Placental pericyte (primary cell): ENCODE measurements at places on chromosomes 3 and 15. TPM values are rescaled to one million over a fixed set of nuclear protein-coding genes. Genes with fewer than 3 reads are reported as not detected.

Gene CMTM8
- not detected in 2 replicates for total RNA-seq

Gene DCLK3
- 0.14 TPM in 1 of 2 replicates, not detected in the other for total RNA-seq

Gene SRGAP3
- total RNA-seq: 0.43 and 6.1 TPM in 2 replicates

Gene CYP1A2
- not detected in 2 replicates for total RNA-seq

Gene ZDHHC23
- 0.72 and 1.1 TPM in 2 replicates for total RNA-seq

Gene MEX3B
- total RNA-seq: 2.4 and 9.6 TPM in 2 replicates

Gene STT3B
- 197 and 238 TPM in 2 replicates for total RNA-seq

Gene TTLL13
- total RNA-seq: not detected in 2 replicates

Gene UBAP1L
- 2.1 and 2.2 TPM in 2 replicates for total RNA-seq

Gene GOLGA8T
- not detected in 2 replicates for total RNA-seq

Gene PLSCR4
- total RNA-seq: 8.4 and 23.4 TPM in 2 replicates

Gene LIPC
- total RNA-seq: 0.29 and 0.88 TPM in 2 replicates

Gene ZNF80
- not detected in 2 replicates for total RNA-seq

Gene AADACL2
- total RNA-seq: not detected in 2 replicates

Gene ANKRD63
- total RNA-seq: not detected in 2 replicates

Gene PLAAT1
- not detected in 2 replicates for total RNA-seq

Gene RAP2B
- total RNA-seq: 21.2 and 28.3 TPM in 2 replicates

Gene GRK7
- total RNA-seq: not detected in 2 replicates

Gene SERINC4
- total RNA-seq: not detected in 2 replicates

Gene TM4SF18
- 1.3 TPM in 1 of 2 replicates, not detected in the other for total RNA-seq

Gene C2CD4B
- total RNA-seq: under 0.01 TPM in 1 of 2 replicates, not detected in the other

Gene AQP9
- total RNA-seq: under 0.01 and 0.14 TPM in 2 replicates

Gene RARRES1
- 4.2 and 14.0 TPM in 2 replicates for total RNA-seq

Gene HRH1
- 21.5 and 27.8 TPM in 2 replicates for total RNA-seq

Gene CYP11A1
- not detected in 2 replicates for total RNA-seq

Gene GNAT1
- not detected in 2 replicates for total RNA-seq

Gene TMEM44
- total RNA-seq: 16.9 and 27.6 TPM in 2 replicates

Gene TMEM108
- total RNA-seq: not detected in 2 replicates

Gene MAN2C1
- total RNA-seq: 115 and 135 TPM in 2 replicates

Gene ATP6V1A
- 60.2 and 125 TPM in 2 replicates for total RNA-seq

Gene ISL2
- total RNA-seq: 0.14 TPM in 1 of 2 replicates, not detected in the other

Gene SEMA6D
- 25.8 and 28.2 TPM in 2 replicates for total RNA-seq

Gene GREM1
- total RNA-seq: 264 and 829 TPM in 2 replicates

Gene SLC22A13
- total RNA-seq: 0.43 and 0.44 TPM in 2 replicates

Gene LRRC49
- 11.5 and 33.0 TPM in 2 replicates for total RNA-seq

Gene DGKG
- total RNA-seq: 1.5 and 2.4 TPM in 2 replicates

Gene CAMK2N2
- total RNA-seq: 0.14 and 0.22 TPM in 2 replicates

Gene ZIC1
- total RNA-seq: 0.29 TPM in 1 of 2 replicates, not detected in the other

Gene GPR62
- total RNA-seq: under 0.01 TPM in 1 of 2 replicates, not detected in the other

Gene SEMA5B
- total RNA-seq: not detected in 2 replicates

Gene MAPKBP1
- 14.7 and 58.0 TPM in 2 replicates for total RNA-seq

Gene ILDR1
- not detected in 2 replicates for total RNA-seq

Gene MGA
- total RNA-seq: 29.1 and 40.8 TPM in 2 replicates

Gene CSPG5
- 0.14 TPM in 1 of 2 replicates, not detected in the other for total RNA-seq

Gene CP
- total RNA-seq: 0.57 TPM in 1 of 2 replicates, not detected in the other

Gene DNAH12
- 0.14 and 0.22 TPM in 2 replicates for total RNA-seq

Gene AHSG
- not detected in 2 replicates for total RNA-seq

Gene ATP13A5
- total RNA-seq: not detected in 2 replicates
